ENCODE measurements at places on chromosomes 2 and 18. TPM values are rescaled to one million over a fixed set of nuclear protein-coding genes. Genes with fewer than 3 reads are reported as not detected.

The EML6 gene
- total RNA-seq = 11.0 TPM

The EFR3B gene
- total RNA-seq = 0.47 TPM

The ABCG5 gene
- total RNA-seq = 1.7 TPM

The TDRD15 gene
- total RNA-seq = not detected

The SPHKAP gene
- not detected for total RNA-seq

The CYS1 gene
- 1.3 TPM for total RNA-seq

The KIF5C gene
- total RNA-seq = 1.6 TPM

The EMILIN2 gene
- total RNA-seq = 54.5 TPM

The ST6GAL2 gene
- not detected for total RNA-seq

The TSPYL6 gene
- total RNA-seq = not detected

The AMER3 gene
- 1.1 TPM for total RNA-seq

The FHOD3 gene
- 0.53 TPM for total RNA-seq

The UPP2 gene
- not detected for total RNA-seq

The DLX2 gene
- total RNA-seq = not detected

- DNase-seq = no peak
- H3K27me3 ChIP-seq = no peaks in the 10 kb centered on the region
- no peak overlapping the region for H3K27ac ChIP-seq
- no peaks in the 10 kb centered on the region for H3K4me1 ChIP-seq
- no peak overlapping the region for H3K4me3 ChIP-seq
Measured at GRCh38 chr2:8392098-8392866, 289.6 kb upstream of the ID2 start.

DNA sequence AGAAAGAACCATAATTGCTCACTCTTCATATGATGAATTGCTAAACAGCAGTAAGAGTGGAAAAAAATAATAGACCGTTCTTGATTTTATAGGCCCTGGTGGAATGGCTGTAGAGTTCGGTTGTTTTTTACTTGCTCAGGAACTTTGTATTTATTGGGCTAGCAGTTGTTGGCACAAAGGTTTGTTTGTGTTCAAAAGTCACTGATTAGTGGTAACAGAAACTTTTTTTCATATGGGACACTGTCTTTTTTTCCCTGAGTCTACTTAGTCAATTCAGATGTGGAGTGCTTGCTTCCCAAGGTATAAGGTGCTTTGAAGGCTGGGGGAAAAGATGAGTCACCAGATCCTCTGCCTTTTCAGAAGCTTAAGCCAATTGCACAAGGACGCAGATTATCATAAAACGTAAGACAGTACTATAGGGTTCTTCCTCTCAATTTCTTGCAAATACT lies 25.8 kb downstream of the PHLPP1 start:
- no peak overlapping the region for H3K4me3 ChIP-seq
- H3K27me3 ChIP-seq = no peaks in the 10 kb centered on the region
- H3K4me1 ChIP-seq = peaks cover 2% of the 10 kb centered on the region
- H3K36me3 ChIP-seq = no peaks in the 10 kb centered on the region

DNA sequence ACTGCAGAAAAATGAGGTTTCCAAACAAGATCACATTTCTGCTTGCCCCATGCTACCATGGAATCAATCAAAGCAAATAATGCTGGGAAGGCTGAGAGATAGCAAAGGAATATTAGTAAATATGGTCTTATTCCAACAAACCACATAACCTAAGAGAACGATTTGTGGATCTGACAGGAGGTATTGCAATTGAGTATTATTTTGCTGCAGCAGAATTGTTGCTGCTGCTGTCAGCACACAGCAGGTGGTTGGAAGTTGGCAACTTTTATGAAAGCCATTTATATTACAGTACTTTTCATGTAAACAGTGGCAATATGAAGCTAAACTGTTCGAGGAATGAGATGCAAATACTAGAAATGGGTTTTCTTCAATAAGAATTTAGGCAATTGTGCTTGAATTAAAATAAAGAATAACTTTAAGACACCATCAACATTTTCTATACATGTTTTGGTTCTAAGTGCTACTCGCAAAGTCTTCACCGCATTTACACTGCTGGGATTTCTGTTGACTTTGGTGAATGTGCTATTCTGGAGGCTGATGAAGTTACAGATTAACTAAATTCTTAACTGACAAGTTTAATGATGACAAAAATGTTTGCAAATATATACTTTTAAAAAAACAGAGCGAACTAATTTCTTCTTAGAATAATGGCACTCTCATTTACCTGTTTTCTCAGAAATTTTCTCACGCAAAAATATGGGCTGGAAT lies 1285.7 kb downstream of the CNTNAP5 start:
- H3K27me3 ChIP-seq = no peaks in the 10 kb centered on the region
- H3K27ac ChIP-seq = no peak overlapping the region
- no peaks in the 10 kb centered on the region for H3K4me1 ChIP-seq
- no peaks in the 10 kb centered on the region for H3K36me3 ChIP-seq

DNA sequence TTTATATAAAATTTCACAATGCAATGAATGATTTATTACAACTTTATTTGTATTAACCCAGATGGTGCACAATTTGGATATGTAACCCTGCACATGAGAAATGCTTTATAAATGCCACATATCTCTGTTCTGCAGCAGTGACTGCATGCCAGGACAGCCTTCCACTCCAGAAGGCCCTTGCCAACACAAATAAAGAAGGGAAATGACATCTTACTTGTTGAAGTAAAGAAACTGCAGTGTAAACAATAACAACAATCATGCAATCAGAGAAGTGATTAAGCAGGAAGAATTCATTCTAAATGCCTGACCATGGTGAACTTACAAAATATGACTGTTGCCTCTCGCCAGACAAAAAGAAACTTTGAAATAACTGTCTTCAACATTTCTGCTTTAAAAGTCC lies 129.9 kb upstream of the CHST9 start:
- no peaks in the 10 kb centered on the region for H3K27me3 ChIP-seq
- no peak for DNase-seq
- no peaks in the 10 kb centered on the region for H3K36me3 ChIP-seq

- DNase-seq = peak; percentile 9
- no peaks in the 10 kb centered on the region for H3K36me3 ChIP-seq
- no peaks in the 10 kb centered on the region for H3K27me3 ChIP-seq
- H3K27ac ChIP-seq = no peak overlapping the region
- no peaks in the 10 kb centered on the region for H3K4me1 ChIP-seq
Measured at GRCh38 chr2:241001413-241002274, 3.2 kb downstream of the SNED1 start.

GRCh38 chr2:165008730-165009315 lies 53.5 kb upstream of the SLC38A11 start:
- H3K36me3 ChIP-seq = no peaks in the 10 kb centered on the region
- no peaks in the 10 kb centered on the region for H3K4me1 ChIP-seq
- no peak for DNase-seq
- H3K4me3 ChIP-seq = no peak overlapping the region
- H3K27me3 ChIP-seq = no peaks in the 10 kb centered on the region

GRCh38 chr2:204312105-204312504 lies 233.2 kb upstream of the PARD3B start:
- no peaks in the 10 kb centered on the region for H3K27me3 ChIP-seq
- peaks cover 11% of the 10 kb centered on the region for H3K4me1 ChIP-seq
- no peak for DNase-seq
- H3K36me3 ChIP-seq = no peaks in the 10 kb centered on the region
- H3K27ac ChIP-seq = no peak overlapping the region
- H3K4me3 ChIP-seq = no peak overlapping the region

- no peaks in the 10 kb centered on the region for H3K36me3 ChIP-seq
- DNase-seq = no peak
- H3K27me3 ChIP-seq = no peaks in the 10 kb centered on the region
- no peaks in the 10 kb centered on the region for H3K4me1 ChIP-seq
Measured at GRCh38 chr2:16661526-16661925, 4.1 kb downstream of the CYRIA start.

DNA sequence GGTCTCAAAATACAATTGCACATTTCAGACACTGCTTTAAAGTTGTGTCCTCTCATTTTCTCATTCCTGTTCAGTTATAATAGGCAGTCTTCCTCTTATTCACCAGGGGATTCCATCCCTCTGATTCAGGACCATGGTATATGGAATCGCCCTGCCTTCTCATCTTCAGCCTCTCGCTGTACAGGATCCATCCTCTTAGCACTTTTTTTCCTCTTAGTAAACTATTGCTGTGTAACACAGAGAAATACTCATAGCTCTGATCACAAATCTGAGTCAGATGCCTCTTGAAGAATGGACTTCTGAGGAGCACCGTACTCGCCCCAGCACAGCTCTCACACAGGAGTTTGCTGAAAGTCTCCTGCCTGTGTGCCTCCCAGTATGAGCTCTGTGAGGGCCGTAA lies 11.3 kb downstream of the RMP24 start:
- H3K4me3 ChIP-seq = no peak overlapping the region
- no peak overlapping the region for H3K27ac ChIP-seq
- no peak for DNase-seq
- no peaks in the 10 kb centered on the region for H3K4me1 ChIP-seq
- no peaks in the 10 kb centered on the region for H3K36me3 ChIP-seq

DNA sequence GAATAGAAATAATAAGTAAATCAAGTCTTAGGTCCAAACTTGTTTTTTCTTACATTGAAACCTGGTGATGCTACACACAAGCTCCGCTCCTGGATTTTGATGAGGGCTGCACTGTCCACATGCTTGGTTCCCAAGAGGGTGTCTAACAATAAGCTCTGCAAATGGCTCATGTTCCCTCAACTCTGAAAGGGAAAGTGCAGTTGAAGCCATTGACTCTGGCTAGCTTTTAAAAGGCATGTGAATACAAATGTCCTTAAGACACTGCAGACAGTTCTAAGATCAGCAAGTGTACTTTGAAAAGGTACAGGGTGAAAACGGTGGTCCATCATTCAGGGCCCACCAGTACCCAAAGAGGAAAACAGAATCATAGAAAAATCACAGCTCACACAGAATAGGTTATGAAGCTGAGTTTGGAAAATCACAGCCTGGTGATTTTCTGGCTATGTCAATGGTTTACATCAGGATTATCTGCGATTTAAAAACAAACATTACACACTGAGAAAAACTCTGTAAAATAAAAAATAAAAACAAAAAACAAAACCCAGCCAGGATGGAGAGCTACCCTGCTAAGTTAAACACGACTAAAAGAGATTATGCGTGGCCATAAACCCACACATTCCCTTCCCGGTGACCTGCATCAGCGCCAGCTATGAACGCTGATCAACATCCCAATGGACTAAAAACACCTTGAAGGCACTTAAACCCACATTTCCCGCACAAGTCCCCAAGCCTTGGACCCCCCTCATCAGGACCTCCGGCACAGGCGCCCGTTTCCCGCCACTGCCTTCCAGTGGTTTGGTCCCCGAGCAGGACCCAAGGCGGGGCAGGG lies 554 bp downstream of the PFN4 start:
- no peaks in the 10 kb centered on the region for H3K4me1 ChIP-seq
- H3K4me3 ChIP-seq = peak overlapping the region; percentile 65
- no peaks in the 10 kb centered on the region for H3K36me3 ChIP-seq
- DNase-seq = no peak
- H3K27me3 ChIP-seq = no peaks in the 10 kb centered on the region
- H3K27ac ChIP-seq = peak overlapping the region; percentile 89

GRCh38 chr2:110167326-110168000 lies 37.4 kb downstream of the NPHP1 start:
- H3K27me3 ChIP-seq = no peaks in the 10 kb centered on the region
- DNase-seq = no peak
- no peak overlapping the region for H3K4me3 ChIP-seq

GRCh38 chr2:67032076-67032475 lies 365.1 kb upstream of the ETAA1 start:
- no peaks in the 10 kb centered on the region for H3K27me3 ChIP-seq
- no peak overlapping the region for H3K27ac ChIP-seq
- H3K4me3 ChIP-seq = no peak overlapping the region

DNA sequence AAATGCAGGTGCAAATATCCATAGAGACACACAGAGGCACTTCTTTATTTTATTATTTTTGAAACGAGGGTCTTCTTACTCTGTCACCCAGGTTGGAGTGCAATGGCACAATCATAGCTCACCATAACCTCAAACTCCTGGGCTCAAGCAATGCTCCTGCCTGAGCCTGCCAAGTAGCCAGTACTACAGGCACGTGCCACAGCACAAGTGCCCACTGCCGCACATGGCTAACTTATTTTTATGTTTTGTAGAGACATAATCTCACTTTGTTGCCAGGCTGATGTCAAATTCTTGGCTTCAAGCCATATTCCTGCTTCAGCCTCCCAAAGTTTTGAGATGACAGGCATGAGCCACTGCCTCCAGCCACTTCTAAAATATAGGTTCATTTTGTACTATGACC lies 537.6 kb downstream of the THSD7B start:
- no peak for DNase-seq
- no peaks in the 10 kb centered on the region for H3K27me3 ChIP-seq
- H3K4me3 ChIP-seq = no peak overlapping the region
- no peaks in the 10 kb centered on the region for H3K36me3 ChIP-seq
- no peak overlapping the region for H3K27ac ChIP-seq
